Activated T-cell treated with anti-CD3 and anti-CD28 coated beads, Interleukin-2, amount 50 U/mL, for 72 hours (primary cell): ENCODE measurements at places on chromosomes 11 and 22. TPM values are rescaled to one million over a fixed set of nuclear protein-coding genes. Genes with fewer than 3 reads are reported as not detected.

The OR8D1 gene
- total RNA-seq: not detected

DNA sequence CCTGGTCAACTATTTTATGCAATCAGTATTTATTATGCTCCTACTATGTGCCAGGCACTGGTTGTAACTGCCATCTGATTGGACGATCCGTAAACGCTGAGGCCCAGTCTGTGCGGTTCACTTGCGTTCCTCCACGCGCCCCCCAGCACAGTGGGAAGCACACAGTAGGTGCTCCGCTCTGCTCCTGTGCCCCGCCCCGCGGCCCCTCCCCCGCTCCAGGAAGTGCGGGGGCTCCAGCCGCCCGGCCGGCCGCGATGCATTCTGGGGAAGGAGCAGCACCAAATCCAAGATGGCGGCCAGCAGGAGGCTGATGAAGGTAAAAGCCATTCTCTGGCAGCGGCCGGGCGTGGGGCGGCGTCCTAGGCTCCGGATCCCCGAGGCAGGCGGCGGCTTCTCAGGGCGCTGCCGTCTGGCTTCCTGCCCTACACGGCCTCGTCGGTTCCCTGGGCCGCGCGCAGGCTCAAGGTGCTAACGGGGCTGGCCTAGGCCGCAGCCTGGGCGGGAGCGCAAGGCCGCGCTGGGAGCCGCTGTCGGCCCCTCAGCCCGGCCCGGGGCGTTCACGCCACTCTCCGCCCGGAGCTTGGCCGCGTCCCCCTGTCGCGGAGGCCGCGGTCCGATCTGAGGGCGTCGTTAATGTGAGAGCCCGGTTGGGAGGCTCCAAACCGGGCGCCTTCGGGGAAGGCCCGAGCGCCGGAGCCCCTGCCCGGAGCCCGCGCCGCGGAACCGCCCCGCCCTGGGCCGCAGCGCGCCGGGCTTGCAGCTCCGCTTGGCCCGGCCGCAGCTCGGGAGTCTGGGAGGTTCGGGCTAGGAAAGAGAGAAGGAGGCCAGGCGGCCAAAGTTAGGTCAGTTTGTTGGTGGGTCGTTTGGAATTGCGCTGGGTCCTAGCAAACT is at the start of gene UBE2L3:
Gene UBE2L3 (plus strand): TSS at position 259 of the 891 bp plus-strand sequence. CDS start 31 bp downstream, at position 290.
- DNase-seq: peak; percentile 88
- peaks cover 5% of the 10 kb centered on the region for H3K36me3 ChIP-seq
- peaks cover 51% of the 10 kb centered on the region for H3K4me1 ChIP-seq
- H3K27ac ChIP-seq: peak within 1 kb of the TSS; percentile 97

The TSGA10IP gene
- not detected for total RNA-seq

DNA sequence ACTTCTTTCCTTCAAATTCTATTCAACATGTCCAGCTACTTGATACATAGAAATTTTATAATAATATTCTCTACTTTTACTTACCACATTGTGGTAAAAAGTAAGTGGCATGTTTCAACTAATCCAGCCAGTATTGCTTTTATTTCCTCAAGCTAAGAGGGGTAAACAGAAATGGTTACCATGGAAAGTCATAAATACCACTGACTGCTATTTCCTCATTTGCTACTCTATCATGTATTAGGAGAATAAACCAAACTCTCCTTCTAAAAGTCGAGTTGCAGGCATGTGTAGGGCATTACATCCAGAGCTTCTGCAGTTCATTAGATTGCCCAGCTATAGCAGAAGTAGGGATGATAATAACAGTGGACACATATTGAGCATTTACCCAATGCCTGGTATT is 208.4 kb downstream of the MAML2 start:
- H3K4me1 ChIP-seq: peaks cover 81% of the 10 kb centered on the region
- H3K36me3 ChIP-seq: peaks cover 4% of the 10 kb centered on the region
- no peak for DNase-seq
- no peak overlapping the region for H3K27ac ChIP-seq

GRCh38 chr11:116339306-116340098 is 433.3 kb downstream of the BUD13 start:
- DNase-seq: no peak
- H3K4me3 ChIP-seq: no peak overlapping the region
- no peaks in the 10 kb centered on the region for H3K4me1 ChIP-seq
- no peaks in the 10 kb centered on the region for H3K36me3 ChIP-seq

DNA sequence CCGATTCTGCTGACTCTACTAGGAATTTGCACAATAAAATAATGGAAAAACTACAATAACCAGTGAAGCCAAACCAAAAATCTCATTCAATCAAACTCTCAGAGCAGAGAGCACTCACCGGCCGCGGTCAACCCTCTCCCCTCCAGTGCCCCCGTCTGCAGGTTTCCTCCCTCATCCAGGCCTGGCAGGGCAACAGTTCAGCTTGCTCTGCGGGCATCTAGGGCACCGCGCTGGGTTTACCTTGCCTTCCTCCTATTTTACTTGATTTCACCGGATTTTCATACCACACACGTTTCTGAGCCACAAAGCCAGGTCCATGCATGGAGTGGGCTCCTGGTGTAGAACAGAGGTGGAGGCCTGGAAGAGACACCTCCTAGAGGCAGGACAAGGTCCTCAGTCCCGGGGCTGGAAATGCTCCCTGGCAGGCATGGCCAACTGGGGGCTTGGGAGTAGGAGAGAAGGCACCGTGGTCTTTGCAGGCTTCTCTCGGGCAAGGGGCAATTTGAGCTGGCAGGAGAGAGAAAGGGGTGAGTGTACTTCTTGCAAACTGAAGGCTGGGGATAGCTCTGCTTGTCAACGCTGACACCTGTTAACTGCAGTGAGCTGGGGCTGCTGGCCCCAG is 938.4 kb downstream of the BRD1 start:
- no peaks in the 10 kb centered on the region for H3K4me1 ChIP-seq
- no peaks in the 10 kb centered on the region for H3K36me3 ChIP-seq
- H3K27ac ChIP-seq: no peak overlapping the region
- H3K27me3 ChIP-seq: no peaks in the 10 kb centered on the region

DNA sequence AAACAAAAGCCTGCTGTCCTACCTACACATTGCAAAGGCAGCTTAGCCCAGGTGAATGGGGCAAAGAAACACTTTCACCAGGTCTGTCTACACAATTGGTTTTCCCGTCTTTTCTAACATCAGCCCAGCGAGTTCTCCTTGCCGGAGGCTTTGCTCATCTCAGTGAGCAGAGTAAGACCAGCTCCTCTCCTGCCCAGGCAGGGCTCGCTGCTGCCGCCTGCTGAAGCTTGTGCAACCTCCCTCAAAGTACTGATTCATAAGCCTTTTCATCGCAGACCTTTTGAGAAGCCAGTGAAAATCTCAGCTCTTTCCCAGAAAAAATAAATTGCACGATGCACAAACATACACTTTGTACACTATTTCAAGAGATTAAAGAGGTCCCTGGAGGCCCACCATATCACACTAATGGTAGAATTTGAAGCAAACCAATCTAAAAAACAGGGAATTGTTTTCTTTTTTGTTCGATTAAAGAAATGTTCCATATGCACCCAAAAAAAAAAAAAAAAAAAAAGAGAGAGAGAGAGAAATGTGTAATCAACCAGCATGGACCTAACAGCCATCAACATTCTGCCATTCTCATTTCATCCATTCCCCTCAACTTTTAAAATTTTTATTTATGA is 328.1 kb upstream of the MPPED2 start:
- H3K4me1 ChIP-seq: no peaks in the 10 kb centered on the region
- H3K27ac ChIP-seq: no peak overlapping the region
- DNase-seq: no peak
- peaks cover 13% of the 10 kb centered on the region for H3K27me3 ChIP-seq
- no peak overlapping the region for H3K4me3 ChIP-seq

The GDPD4 gene
- total RNA-seq: not detected

DNA sequence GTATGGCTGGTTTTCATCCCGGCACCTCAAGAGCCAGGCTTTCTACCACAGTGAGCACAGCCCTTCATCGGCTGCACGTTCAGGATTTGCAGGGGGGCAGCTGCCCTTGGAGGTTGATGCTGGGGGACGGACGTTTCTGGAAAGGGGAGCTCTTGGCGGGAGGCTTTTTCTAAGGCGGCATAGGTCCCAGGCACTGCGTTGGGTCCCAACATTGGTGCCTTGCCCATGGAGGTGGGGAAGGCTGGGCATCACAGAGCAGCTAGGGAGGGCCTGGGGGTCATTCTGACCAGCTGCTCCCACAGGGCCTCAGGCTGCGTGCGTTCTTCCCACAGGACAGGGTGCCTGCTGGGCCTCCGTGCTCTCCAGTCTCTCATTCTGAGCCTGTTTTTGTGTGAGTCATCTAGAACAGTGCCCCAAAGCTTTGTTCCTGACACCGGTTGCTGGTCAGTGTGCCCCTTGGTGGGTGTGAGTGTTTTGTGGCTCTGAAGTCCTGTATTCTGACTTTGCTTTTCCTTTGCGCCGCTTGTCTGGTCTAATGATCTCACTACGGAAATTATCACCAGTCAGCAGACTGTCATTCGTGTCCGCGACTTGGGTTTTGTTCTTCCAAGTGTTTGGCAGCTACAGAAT is 275.9 kb downstream of the TBC1D22A start:
- H3K36me3 ChIP-seq: no peaks in the 10 kb centered on the region
- no peaks in the 10 kb centered on the region for H3K27me3 ChIP-seq
- no peak overlapping the region for H3K27ac ChIP-seq
- no peak for DNase-seq
- peaks cover 21% of the 10 kb centered on the region for H3K4me1 ChIP-seq
- H3K4me3 ChIP-seq: no peak overlapping the region

GRCh38 chr22:45235101-45235777 is 5.5 kb downstream of the KIAA0930 start:
- H3K27me3 ChIP-seq: no peaks in the 10 kb centered on the region
- peaks cover 27% of the 10 kb centered on the region for H3K4me1 ChIP-seq
- H3K27ac ChIP-seq: no peak overlapping the region
- peak; percentile 9 for DNase-seq
- H3K4me3 ChIP-seq: no peak overlapping the region

The FEN1 gene
- total RNA-seq: 64.7 TPM

DNA sequence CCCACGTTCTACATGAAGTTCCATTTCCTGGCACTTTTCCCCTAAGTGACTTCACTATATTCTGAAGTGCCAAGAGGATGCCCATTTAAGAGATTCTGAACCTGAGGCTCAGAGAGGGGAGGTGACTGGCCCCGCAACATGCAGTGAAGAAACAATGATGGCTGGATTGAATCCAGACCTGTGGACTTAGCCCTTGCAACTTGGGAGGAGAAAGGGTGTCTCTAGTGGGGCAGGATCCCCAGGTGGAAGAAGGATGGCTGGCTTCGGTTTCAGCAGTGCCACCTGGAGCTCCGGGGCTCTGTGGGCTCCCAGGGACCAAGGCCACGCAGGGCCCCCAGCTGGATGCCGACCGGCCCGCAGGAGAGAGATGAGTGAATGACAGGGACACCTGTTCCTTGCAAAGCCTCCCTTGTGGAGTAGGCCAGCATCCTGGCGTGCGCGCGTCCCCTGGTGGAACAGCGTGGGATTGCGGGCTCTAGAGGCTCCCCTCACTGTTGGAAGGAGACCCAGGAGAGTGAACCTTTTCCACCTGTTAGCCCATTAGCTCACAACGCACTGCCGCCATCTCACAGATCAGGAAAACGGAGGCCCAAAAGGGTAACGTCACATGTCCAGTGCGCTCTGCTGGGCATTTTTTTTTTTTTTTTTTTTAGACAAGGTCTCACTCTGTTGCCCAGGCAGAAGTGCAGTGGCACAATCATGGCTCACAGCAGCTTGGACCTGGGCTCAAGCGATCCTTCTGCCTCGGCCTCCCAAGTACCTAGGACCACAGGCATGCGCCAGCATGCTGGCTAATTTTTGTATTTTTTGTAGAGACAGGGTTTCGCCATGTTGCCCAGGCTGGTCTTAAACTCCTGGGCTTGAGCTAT is 104.7 kb downstream of the KIAA1671 start:
- H3K27ac ChIP-seq: no peak overlapping the region
- no peak overlapping the region for H3K4me3 ChIP-seq
- H3K27me3 ChIP-seq: peaks cover 8% of the 10 kb centered on the region
- peak; percentile 87 for DNase-seq
- H3K36me3 ChIP-seq: no peaks in the 10 kb centered on the region
- peaks cover 77% of the 10 kb centered on the region for H3K4me1 ChIP-seq

DNA sequence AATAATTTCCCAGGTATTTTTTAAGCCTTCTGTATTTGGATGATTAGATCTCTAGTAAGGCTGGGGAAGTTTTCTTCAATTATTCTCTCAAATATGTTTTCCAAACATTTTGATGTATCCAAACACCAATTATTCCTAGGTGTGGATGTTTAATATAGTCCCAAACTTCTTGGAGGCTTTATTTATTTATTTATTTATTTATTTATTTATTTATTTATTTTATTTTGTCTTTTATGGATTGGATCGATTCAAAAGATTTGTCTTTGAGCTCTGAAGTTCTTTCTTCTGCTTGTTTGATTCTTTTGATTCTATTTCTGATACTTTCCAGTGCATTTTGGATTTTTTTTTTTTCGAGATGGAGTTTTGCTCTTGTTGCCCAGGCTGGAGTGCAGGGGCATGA is 2267.9 kb upstream of the RAG2 start:
- no peaks in the 10 kb centered on the region for H3K4me1 ChIP-seq
- no peak overlapping the region for H3K4me3 ChIP-seq
- H3K27me3 ChIP-seq: no peaks in the 10 kb centered on the region
- no peak for DNase-seq
- H3K36me3 ChIP-seq: peaks cover 3% of the 10 kb centered on the region

DNA sequence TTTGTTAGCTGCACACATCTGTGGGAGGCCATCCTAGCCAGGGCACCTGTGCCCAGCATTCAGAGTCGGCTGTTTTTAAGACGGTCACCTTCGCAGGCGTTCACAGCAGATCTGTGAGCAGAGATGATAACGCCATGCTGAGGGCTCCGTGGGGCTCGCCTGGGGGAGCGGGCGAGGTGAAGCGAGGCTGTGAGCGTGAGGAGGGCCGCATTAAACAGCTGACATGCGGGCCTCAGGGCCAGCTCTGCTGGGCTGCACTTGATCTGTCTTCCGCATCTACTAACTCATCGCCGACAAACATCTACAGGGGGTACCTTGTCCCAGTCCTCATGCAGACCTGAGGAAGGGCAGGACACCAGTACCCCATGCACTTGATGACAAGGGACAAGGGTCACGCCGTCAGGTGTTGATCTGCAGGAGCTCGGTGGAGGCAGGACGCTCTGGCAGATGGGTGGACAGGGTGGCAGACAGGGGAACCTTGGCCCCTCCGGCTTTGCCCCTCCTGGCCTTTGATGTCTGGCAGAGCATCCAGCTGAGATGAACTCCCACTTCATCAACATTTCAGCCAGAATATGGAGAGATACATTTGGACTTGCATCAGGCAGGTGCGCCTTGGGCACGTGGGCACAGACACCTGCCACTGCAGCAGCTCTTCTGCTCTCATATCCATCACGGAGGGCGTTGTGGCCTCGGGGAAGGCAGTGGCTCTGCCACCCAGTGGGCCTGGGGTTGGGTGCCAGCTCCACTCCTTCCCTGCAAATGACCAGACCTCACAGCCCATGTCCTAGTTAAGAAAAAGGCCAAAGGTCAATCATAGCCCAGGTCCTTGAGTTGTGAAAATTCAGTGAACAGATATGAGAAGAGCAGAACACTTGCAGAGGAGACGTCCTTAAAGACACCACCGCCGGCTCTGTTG is 822.9 kb downstream of the BRD1 start:
- DNase-seq: no peak
- H3K4me1 ChIP-seq: no peaks in the 10 kb centered on the region
- no peaks in the 10 kb centered on the region for H3K36me3 ChIP-seq
- no peak overlapping the region for H3K27ac ChIP-seq

DNA sequence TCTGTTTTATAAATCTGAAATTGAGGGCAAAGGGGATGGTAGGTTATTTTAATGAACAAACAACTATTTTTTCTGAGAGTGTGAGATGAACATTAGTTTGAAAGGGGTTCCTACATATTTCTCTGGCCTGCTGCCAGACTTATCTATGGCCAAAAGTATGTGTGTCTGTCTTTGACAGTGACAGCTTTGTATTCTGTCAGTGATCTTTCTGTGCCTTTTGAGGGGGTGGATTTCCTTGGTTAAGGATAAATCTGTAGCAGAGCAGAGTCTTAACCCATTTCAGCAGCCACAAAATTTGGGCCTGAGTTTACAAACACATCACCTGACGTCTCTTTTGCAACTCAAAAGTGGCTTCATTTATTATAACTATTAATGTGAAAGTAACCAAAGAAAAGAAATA is 30.9 kb downstream of the ZFTA start:
- peaks cover 10% of the 10 kb centered on the region for H3K4me1 ChIP-seq
- H3K4me3 ChIP-seq: no peak overlapping the region
- H3K27me3 ChIP-seq: no peaks in the 10 kb centered on the region
- no peak overlapping the region for H3K27ac ChIP-seq
